NCI-H1417 (cell line): ENCODE measurements at places on chromosomes 3 and 15.

DNA sequence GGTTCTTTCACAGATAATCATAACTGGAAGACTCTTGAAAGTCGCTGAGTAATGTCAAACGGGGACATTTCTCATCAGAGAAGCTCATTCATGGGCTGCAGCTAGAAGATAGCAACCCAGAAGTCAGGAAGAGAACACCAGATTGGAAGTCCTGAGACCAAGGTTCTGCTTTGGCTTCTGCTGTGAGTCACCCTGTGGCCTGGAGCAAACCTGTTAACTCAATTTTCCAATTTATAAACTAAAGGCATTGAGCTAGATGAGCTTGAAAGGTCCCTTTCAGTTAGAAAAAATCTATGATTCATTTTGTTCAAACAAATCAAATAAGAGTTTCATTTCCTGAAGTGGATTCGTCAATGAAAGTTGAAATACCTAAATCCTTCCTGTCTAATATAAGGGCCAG lies 402.2 kb downstream of the EPHB1 start:
- no peak for DNase-seq

DNA sequence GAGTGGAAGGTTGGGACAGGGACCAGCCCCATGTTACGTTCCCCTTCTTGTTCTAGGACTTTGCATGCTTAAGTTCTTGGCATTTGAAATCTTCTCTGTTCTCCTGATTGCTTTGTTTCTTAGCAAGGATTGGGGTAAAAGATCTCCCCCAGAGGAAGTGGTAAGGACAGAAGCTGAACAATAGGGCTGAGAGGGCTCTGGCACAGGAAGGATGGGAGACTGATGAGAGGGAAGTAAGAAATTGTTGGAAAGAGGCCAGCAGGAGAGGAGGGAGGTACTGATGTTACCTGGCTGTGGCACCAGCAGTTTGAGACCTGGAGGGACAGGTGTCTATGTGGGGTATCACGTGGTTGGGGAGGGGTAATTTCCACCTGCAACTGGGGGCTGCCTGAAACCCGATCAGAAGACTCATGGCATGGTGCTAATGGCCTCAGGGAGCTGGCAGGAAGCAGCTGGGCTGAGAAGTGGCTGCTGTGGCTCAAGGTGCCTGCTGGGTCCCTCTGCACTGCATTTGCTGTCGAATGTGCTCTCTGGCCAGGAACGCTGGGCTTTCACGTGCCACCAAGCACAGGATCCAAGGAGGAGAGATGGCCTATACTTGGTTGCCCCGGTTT lies 108.4 kb downstream of the LSM3 start:
- peak; percentile 50 for DNase-seq

- DNase-seq = peak; percentile 84
These were observed 412 bp downstream of the SLC41A3 start for GRCh38 chr3:126083511-126083912.

DNA sequence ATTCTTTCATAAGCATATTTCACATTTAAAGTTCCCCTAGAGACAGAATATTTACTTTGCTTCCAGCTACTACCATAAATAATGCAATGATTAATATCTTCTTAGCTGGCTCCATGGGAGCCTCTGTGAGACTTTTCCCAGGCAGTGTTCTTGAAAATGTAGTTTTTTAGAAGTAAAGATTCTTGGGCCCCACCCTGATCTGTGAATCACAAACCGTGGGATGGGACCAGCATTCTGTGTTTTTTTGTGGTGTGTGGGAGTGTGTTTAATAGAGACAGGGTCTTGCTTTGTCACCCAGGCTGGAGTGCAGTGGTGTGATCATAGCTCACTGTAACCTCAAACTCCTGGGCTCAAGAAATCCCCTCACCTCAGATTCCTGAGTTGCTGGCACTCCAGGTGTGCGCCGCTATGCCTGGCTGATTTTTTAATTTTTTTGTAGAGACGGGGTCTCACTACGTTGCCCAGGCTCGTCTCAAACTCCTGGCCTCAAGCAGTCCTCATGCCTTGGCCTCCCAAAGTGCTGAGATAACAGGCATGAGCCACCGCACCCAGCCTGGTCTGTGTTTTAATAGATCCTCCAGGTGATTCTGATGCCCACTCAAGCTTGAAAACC lies 83.0 kb downstream of the KLHL25 start:
- no peak for DNase-seq

- DNase-seq = no peak
These were observed 961.7 kb downstream of the NTRK3 start for GRCh38 chr15:87294854-87295253.

DNA sequence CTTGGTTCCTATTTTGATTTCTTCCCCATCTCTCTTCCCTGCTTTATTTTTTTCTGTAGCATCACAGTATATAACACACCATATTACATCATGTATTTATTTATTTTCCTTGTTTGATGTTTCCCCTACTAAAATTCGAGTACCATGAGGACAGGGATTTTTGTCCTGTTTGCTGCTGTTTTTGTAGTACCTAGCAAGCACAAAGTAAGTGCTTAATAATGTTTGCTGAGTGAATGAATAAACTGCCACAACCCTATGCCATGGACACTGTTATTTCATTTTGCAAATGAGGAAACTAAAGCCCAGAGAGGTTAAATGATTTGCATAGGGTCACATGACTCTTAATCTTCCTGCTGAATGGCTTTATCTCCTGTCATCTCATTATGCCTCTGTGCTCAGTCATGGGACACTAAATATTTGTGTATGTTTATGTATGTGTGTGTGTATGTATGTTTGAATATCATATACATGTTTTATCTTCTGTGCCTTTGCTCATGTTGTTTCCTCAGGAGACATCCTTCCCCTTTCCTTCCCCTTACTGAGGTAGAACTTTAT lies 26.1 kb upstream of the MGA start:
- DNase-seq = no peak

GRCh38 chr3:63168179-63168578 lies 109.9 kb upstream of the SYNPR start:
- DNase-seq = peak; percentile 56

DNA sequence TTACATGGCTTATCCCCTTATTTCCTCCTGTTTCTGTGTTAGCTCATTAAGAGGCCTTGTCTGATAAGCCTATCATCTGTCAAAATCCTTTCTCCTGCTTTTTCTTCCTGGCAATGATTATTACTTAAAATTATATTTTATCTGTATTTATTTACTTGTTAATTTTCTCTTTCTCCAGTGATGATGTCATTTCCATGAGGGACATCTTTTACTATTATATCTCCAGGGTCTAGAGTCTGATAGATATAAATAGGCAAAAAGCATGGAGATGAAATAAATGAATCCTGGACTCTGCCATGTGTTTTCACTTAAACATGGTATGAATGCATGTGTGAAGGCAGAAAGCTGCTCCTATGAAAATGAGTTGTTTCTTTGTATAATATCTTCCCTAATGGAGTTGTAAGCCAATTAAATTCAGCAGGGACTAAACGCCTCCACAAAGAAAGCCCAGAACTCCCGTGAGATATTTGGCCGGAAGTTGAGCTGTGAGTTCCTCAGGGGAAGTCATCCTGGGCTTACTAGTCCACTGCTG lies 375.2 kb downstream of the TUSC7 start:
- no peak for DNase-seq

DNA sequence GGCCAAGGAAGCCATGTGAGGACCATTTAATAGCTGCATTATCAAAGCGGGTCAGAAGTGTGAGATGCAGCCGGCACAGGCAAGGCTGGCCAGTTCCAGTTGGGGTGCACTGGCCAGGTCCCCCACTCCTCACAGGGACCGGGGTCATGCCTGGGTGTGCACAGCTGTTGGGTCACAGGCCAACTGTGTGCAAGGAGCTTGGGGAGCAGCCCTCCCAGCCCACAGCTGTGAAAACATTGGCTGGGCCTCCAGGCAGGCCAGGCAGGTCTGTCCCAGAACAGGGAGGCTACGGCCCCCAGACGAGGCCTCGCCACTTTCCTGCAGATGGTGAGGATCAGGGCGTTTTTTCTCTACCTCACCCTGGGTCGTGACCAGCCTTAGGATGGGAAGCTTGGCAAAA lies 521.0 kb downstream of the NTRK3 start:
- DNase-seq = no peak

DNA sequence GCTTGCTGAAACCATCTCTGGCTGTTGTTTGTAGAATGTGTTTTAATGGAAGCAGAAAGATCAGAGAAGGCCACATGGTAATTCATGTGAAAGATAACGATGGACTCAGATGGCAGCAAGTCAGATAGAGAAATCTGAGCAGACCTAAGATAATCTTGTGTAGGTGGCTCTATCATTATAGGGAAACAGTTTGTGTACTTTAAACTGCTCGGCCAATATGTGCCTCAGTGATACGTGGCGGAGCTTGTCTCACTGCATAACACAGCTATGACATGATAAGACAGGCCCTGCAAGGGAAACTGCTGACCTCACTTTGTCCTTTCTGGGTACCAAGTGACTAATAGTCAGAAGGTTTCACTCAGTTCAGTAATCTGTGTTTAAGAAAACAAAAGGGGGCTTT lies 51.0 kb downstream of the MME start:
- DNase-seq = no peak

DNA sequence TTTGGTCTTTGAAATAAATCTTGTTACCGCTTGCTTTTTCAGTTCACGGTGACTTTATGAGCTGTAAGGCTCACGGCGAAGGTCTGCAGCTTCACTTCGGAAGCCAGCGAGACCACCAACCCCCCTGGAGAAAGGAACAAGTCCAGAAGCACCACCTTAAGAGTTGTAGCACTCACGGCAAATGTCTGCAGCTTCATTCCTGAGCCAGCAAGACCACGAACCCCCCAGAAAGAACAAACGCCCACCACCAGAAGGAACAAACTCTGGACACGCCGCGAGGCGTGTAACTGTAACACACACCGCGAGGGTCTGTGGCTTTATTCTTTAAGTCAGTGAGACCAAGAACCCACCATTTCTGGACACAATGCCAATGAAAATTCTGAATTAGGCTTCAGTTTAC lies 28.8 kb downstream of the GOLGA6A start:
- no peak for DNase-seq

GRCh38 chr15:81323559-81323943 lies 390 bp downstream of the STARD5 start:
- DNase-seq = no peak

GRCh38 chr3:33467786-33468185 lies 27.6 kb upstream of the UBP1 start:
- DNase-seq = no peak

- DNase-seq = no peak
These were observed 155.4 kb upstream of the CADPS start for GRCh38 chr3:63030666-63031065.

- DNase-seq = peak; percentile 12
These were observed 49.1 kb downstream of the IQCH start for GRCh38 chr15:67303490-67304363.

DNA sequence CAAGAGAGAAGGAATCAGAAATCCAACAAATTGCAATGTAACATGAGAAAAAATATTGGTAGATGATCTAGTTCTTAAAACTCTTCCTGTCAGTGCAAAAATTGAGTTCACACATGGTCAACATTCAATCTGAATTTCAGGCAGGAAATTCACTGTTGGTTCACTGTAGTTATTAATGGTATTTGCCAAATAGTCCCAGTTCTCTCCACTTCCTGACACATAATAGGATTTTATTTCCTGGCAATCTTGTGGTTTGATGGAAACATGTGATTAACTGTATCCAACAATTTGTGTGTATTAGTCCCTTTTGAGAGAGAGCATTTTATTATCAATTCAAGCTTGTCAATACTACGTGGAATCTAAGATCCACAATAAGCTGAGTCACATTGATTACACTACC lies 1103.1 kb downstream of the ROBO2 start:
- DNase-seq = no peak

DNA sequence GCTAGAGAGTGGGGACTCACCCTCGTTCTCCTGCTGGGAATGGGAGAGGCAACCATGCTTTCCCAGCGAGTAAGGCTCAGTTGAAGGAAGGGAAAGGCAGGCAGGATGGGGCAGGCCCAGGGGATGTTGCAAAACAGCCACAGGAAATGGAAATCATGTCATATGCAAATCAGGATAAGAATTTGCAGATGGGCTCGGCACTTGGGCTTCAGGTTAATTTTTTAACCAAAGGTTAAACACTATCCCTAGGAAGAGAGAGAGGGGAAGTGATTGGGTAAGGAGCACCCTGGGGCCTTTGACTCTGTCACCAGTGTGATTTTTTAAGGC lies 14.6 kb upstream of the PLA2G4E start:
- DNase-seq = no peak
